ENCODE measurements at places on chromosomes 16 and 17.

DNA sequence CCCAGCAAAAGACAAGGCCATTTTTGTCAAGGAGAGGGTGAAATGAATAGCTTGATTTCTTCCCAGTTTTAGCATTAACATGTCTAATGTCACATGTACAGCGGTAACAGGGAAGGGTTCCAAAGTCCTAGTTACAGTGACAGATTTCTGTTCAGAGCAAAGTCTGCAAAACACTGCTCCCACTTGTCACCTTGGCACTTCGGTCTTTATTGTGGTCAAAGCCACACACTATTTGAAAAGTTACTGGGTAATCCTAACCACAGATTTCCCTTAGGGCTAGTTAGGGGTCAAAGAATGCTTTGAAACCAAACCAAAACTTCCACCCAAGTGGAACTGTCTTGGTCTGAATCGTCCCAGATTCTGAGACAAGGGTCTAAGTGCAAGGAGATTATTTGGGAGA, 455.6 kb downstream of the HS3ST3B1 start:
- DNase-seq, result no peak

DNA sequence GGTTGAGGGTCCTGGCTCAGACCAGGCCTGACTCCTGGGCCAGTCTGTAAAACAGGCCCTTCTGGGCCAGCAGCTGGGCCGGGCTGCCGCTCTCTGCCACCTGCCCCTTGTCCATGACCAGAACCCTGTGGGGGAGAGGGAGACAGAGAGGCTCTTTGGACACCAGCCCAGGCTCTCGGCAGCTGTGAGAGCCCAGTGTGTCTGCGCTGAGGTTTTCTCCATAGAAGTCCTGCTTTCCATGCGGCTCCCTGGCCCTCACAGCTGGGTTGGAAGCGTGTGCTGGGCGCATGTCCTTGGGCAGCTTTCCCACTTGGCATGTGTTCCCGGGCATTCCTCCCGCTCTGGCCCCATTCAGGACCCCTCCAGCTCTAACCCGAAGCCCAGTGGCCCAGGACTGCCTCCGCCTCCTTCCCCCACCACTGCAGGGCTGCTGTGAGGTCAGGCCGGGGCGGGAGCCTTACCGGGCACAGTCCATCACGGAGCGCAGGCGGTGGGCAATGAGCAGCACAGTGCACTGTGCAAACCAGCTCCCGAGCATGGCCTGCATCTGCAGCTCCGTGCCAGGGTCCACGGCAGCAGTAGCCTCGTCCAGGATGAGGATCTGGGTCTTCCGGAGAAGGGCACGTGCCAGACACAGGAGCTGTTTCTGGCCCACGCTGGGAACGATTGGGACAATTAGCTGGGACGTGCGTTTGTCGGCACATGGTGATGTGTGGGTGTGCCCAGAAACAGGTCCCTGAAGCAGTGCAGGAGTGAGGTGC, 73.0 kb downstream of the ABCC6 start:
- DNase-seq, result no peak

GRCh38 chr17:59149841-59150511, 5.0 kb downstream of the SKA2 start:
- no peak for DNase-seq

- no peak for DNase-seq
Observed at GRCh38 chr17:50146230-50146926, 4.1 kb downstream of the PPP1R9B start.

DNA sequence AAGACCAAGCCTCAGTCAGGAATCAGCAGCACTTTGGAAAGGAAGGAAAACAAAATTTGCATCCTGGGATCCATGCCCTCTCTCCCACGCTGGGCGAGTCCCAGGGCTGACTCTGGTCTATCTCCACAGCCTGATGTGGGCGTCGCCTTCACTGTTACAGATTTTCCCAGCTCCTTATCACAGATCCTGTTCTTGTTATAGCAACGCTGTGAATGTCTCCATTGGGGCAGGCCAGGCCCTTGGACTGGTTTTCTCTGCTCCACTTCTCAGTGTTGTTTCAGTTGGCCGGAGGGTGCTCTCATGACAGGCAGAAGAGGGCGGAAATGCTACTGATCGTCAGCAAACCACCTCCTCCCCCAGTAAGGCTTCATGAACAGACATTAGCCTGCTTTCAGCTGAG, 127.9 kb upstream of the CDH11 start:
- DNase-seq, result no peak

Data from activated CD8-positive, alpha-beta memory T cell treated with anti-CD3 and anti-CD28 coated beads for 48 hours (primary cell).